Fibroblast of upper back skin (primary cell): ENCODE measurements at places on chromosomes 16 and 17.

GRCh38 chr17:2980904-2981246 lies 82.5 kb downstream of the OR1D5 start:
- DNase-seq = no peak

GRCh38 chr16:48280546-48280945 lies 33.2 kb upstream of the ABCC11 start:
- DNase-seq = no peak

DNA sequence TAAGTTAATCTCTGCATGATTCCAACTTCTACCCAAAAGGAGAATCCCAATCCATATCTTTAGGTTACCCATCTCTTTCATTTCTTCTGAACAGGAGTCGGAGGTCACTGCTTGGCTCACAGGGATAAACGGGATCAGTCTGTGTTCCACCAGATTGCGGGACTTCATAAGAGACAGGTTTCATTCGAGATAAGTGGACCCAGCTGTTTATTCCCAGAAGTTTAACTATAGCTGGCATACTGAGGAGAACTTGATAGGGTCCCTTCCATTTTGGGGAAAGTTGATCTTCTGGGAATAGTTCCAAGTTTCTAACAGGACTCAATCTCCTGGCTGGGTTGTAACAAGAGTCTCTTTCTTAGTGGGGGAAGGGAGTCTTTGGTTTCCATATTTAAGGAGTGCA lies 45.4 kb upstream of the ARL4D start:
- no peak for DNase-seq

GRCh38 chr16:69942627-69943170 lies 8.4 kb upstream of the CLEC18A start:
- DNase-seq = no peak

- no peak for DNase-seq
Measured at GRCh38 chr16:86424398-86424797, 85.9 kb upstream of the FOXF1 start.

DNA sequence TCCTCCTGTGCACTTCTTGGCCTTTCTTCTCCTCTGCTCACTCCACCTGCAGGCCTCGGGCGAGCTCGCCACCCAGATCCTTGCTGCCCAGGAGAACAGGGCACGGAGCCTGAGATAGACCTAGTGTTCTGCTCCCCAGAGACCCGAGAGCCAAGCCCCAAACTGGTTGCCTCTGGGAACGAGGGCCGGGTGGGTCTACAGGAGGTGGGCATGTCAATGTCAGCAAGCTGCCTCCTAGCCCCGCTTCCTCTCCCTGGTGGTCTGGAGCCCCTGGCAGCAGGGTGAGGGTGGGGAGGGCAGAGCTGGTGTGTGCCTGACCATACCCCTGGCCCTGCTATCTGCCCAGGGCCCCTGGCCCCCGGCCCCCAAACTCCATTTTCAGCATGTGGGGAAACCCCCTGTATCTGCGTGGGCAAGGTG lies 841 bp upstream of the NDRG4 start:
- DNase-seq = no peak

DNA sequence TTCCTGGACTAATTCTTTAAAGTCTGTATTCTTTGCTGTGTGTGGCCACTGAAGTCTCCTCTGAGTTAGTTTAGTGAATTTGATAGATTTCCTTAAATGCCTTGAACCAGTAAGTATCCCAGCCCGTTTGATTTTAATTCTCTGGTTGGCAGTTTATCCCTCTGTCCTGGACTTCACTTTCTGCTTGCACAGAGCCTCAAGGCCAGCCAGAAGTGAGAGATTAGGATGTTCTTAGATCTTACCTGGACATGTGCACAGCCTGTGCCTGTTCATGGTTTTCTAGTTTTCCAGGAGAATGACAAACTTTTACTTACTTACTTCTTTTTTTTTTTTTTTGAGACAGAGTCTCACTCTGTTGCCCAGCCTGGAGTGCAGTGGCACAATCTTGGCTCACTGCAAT lies 10.8 kb upstream of the SLC38A7 start:
- DNase-seq = no peak

DNA sequence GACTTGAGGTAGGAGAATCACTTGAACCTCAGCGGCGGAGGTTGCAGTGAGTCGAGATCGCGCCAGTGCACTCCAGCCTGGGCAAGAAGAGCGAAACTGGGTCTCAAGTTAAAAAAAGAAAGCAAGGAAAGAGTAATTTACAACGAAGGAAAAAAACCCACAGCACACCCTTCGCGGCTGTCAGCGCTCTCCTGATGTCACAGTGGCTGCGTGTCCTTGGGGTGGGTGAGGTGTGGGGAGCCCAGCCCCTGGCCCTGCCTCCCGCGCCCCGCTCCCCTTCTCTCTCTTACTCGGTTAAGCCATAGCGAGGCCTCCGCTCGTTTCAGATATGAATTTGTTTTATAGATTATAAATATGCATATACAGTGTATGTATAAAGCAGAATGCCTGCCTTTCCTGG lies 740 bp upstream of the JPT2 start:
- no peak for DNase-seq

DNA sequence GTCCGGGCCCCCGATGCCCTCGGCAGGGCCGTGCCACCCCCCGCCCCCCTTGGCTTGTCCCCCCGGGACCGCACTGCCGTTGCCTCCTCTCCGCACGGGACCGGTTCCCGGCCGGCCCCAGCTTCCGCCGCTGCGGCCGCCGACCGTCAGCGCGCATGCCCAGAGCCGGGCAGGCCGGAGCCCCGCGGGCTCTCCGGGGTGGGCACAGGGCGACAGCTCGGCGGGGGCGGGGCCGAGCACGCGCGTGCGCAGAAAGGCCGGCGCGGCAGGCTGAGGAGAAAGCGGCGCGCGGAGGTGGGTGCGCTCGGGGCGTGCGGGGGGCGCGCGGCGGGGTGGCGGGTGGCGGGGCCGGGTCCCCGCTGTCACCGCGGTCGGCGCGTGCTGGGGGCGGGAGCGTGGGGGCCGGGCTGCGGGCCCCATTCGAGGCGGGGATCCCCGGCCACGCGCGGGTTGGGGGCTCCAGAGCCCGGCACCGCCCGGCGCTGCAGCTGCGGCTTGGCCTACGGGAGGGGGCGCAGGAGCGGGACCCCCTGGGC lies at the start of gene TBC1D24:
Gene TBC1D24, plus strand, starts transcription at position 251 of the 536 bp plus-strand sequence. CDS start 21,022 bp downstream, outside the sequence.
- peak; percentile 83 for DNase-seq

DNA sequence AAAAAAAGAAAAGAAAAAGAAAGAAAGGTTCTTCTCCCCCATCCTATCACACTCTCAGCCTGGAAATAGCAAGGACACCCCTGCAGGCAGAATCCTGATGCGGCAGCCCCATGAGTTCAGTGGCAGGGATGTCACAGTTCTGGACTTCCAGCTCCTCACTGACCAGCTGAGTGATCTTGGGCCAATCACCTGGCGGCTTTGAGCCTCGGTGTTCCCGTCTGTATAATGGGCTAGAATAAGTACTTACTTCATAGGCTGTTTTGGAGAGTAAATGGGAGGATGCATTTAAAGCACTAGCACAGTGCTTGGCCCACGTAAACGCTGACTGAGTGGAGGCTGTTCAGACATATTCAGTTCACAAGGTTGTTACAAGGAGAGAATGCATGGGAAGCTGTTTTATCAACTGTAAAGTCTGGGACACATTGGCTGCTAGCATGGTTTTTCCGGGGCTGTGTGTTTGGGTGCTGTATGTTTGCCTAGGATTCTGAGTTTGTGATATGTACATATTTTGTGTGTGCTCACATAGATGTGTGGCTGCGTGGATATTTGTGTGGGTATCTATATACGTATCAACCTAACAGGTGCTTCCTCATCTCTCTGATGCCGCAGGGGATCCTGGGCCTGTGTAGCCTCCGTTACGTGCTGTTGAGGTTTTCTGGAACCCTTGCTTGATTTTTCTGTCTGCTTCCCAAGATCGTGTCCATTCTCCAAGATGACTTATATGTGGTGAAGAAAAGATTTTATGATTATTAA lies 3.4 kb downstream of the BHLHA9 start:
- DNase-seq = no peak

DNA sequence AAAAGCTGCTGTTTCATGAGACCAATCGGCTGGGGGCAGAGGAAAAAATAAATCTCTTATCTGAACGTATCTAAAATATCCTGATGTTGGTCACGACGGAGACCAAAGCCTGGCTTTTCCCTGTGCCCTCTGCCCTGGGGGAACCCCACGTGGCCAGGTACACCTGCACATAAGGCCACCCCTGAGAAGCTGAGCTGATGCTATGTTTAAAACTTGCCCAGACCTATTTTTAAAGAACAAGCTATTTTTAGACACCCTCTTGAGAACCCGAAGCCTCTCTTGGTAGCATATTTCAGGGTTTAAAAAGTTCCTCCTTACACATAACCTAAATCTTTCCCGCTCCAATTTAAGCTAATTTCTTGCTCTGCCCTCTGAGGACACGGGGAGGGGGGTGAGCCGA lies 210.4 kb downstream of the GSG1L start:
- no peak for DNase-seq

DNA sequence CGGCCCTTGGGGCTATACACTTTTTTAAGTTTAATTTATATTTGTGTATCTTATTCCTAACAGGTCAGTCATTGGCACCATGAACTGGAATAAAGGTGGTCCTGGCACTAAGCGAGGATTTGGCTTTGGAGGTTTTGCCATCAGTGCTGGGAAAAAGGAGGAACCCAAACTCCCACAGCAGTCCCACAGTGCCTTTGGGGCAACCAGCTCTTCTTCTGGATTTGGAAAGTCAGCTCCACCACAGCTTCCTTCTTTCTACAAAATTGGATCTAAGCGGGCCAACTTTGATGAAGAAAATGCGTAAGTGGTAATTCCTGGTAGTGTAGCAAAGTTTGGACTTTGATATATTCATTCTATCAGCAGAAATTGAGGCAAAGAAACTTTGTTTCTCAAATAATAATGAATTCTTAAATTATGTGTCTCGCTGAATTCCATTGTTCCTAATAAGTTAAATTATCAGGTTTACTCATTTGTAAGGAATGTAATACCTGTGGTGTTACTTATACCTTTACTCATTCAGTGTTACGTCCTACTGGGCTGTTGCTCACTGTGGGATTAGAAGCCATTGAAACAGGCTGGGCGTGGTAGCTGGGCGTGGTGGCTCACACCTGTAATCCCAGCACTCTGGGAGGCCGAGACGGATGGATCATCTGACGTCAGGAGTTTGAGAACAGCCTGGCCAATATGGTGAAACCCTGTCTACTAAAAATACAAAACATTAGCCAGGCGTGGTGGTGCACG lies 13.2 kb downstream of the DDX42 start:
- DNase-seq = no peak

DNA sequence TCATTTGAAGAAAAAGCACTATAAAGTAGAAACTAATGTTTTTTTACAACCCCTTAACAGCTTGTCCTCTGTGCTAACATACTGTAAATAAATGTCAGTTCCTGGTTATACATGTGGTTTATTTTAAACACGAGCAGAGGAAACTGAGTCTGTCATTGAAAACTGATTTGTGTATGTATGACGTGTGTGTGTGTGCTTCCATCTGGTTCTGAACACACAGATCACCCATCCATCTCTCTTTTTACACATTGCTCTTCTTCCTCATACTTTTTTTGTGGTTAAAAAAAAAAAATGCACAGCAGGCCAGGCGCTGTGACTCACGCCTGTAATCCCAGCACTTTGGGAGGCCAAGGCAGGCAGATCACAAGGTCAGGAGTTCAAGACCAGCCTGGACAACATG lies 49.5 kb downstream of the ZNF423 start:
- DNase-seq = peak; percentile 89

DNA sequence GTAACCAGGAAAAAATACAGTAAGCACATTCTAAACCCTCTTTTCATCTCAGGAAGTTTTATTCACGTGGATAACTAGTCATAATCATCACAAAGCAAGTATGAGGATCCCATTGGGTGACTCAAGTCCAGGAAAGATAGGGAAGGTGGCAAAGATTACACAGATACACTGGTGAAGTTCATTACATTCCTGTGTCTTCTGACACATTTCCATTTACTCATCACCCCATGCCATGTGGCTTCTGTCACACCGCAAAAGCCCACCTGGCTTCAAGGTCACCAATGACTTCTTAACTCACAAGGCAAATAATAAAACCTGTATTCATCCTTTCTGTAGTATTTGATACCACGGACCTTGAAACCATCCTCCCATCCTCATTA lies 17.0 kb downstream of the HS3ST3A1 start:
- DNase-seq = peak; percentile 59

DNA sequence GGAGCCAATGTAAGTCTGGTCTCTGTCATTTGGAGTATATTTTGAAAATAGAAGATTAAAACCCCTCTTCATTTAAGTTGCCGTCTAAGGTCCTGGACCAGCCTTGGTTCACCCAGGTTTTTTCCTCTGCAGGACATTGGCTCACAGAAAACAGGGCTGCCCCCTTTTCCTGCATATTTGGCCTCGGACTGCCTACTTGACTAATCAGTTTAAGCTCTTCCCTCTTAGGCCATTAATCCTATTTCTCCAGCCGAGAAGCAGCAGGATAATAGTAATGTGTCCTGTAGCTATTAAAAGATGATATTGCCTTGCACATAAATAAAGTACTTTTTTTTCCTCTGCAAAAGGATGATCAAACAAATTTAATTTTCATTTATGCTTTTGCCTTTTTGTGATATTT lies 52.1 kb downstream of the PRKCA start:
- DNase-seq = no peak

- no peak for DNase-seq
Measured at GRCh38 chr16:4886151-4886550, 38.9 kb downstream of the UBN1 start.

DNA sequence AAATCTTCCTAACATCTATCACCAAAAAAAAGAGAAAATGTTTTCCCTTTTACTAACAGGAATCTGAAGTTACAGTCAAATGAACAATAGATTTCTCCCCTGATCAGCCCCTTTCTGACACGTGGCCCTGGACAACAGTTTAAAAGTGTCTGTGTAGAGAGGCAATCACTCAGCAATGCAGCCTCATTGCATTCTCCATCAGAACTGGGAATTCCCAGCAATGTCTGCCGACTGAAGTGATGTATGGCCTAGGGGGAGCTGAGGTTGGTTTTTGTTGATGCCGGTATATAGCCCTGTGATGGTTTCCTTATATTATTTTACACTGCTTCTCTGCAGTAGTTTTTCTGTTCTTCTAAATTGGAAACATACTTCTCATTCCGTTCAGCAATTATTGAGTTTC lies 904.3 kb upstream of the CDH8 start:
- no peak for DNase-seq

GRCh38 chr16:56005958-56006357 lies 130.8 kb upstream of the CES5A start:
- DNase-seq = no peak

DNA sequence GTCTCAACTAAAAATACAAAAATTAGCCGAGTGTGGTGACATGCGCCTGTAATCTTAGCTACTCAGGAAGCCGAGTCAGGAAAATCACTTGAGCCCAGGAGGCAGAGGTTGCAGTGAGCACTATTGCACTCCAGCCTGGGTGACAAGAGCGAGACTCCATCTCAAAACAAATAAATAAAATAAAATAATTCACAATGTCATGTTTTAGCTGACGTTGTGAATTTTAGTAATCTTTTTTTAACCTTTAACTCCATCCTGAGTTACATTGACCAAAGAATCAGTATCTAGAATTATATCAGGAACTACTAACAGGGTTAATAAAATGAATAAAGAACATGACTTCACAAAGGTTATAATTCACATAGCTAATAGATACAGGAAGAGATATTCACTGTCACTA lies 5.9 kb downstream of the RBL2 start:
- DNase-seq = no peak

DNA sequence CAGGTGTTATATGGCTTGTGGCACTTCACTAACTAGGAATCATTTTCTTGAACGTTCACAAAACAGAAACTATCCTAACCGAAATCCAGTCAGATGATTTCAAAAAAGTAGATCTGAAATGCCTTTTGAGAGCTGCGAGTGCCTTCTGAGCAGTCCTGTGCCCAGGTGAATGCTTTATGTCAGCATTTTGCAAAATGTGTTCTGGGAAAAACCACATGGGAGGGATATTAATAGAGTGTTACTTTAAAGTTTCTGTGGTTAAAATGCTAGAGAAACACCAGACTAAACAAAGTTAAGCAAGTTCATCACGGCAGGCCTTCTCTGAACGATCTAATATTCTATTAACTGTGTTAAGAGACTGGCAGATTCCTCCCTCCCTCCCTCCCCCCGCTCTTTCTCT lies 15.8 kb upstream of the RGS9 start:
- no peak for DNase-seq
